ENCODE measurements at places on chromosomes 7 and 10. TPM values are rescaled to one million over a fixed set of nuclear protein-coding genes. Genes with fewer than 3 reads are reported as not detected.

GRCh38 chr7:150788474-150789269, 11.5 kb downstream of the TMEM176B start:
- no peak for DNase-seq

GRCh38 chr7:113710310-113711096, 208.3 kb downstream of the PPP1R3A start:
- peak; percentile 60 for DNase-seq

DNA sequence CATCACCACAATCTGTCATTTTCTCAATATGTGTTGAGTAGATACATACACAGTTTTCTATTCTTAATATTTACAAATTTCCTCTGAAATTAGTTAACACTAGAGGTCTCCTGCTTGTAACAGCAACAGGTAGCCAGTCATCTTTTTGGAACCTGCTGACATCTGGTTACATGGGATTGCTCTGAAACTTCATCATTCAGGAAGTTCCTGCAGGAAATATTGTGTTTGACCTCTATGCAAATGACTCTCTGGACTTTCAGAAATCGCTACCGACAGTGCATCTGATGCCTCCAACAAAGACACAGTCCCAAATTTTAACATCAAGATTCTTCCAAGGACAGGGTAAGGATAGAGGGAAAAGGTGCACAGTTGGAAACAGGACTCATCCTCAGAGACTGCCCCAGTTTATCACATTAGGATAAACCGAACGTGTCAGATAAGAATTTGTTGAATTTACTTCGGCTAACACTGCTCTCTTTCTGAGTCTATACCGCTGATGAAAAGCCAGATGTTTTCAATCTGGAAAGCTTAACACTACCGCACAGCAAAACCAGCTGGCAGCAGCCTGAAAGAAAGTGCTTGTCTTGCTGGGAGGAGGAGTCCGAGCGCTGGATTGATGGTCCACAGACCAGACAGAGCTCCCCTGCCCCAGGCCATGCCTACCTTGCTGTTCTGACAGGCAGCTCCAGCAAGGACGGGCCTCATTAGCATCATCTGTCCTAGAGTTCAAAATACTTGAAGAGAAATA, 633.4 kb downstream of the PARD3 start:
- DNase-seq: peak; percentile 61

DNA sequence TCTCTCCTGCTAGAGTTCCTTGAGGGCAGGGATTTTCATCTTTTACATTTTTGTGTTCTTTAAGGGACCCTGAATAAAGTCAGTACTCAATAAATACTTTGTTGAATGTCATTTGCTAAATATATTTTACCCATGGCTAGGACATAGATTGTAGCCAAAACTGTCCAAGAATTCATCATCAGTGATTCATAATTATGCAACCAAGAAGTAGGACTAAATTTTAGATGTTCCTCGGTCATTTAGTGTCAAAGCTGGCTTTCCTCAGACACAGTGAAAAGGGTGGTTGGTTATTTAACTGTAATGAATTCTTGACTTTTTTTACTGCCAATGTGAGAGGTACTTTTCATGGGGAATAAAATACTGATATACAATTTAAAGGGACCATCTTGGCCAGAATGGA, 3.3 kb downstream of the NUDT13 start:
- no peak for DNase-seq

DNA sequence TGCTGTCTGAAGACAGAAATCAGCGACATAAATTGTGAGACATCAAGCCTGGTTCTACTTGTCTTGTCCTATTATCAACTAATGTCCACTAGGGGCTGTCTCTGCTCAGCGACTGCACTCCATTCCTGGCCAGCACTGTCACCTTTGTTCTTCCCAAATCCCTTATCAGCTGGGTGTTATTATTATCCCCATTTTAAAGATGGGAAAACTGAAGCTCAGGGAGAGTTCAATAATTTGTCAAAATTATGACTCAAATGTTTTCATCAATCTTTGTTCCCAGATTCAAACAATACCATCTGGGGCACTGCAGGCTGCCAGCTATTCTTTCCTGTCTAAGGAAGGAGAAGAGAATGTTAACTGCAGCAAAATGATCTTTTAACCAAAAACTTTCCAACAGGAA, 431.6 kb upstream of the NFE2L3 start:
- DNase-seq: no peak

DNA sequence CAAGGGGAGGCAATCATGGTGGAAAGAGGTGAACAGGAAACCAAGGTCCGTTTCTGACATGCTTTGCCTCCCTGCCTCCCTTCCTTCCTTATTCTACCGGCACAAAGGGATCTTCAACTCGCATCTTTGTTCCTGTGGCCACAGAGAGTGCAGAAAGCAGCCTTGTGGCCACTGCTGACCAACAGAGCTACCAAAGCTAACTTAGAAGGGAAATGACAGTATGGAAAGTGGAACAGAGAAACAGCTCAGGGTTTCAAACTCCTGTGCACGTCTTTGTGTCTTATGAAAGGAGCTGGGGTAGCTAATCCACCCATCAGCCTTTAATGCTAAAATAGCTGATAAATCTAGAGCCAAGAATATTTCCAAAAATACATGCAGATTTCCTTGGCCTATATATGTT, 588.0 kb downstream of the SORCS1 start:
- no peak for DNase-seq

GRCh38 chr10:104328896-104329710, 9.2 kb downstream of the ITPRIP start:
- DNase-seq: no peak

DNA sequence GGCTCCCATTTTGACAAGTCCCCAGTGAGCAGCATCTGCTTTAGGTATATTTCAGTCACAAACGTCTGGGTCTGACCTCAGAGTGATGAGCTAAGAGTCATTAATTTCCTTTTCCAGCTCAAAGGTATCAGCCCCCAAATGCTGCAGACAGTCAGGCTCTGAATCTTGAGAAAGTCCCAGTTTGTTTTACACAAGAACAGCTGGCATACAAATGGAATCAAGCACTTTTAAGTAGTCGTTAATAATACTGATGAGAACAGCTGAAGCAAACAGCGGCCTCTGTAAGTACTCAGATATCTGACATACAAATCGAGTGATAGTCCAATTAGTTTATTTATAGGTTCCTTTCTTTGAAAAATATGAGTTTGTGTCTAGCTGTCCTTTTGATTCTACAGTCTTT, 49.4 kb upstream of the MSRB2 start:
- DNase-seq: no peak

GRCh38 chr10:11849911-11850310, 26.8 kb downstream of the PROSER2 start:
- DNase-seq: no peak

DNA sequence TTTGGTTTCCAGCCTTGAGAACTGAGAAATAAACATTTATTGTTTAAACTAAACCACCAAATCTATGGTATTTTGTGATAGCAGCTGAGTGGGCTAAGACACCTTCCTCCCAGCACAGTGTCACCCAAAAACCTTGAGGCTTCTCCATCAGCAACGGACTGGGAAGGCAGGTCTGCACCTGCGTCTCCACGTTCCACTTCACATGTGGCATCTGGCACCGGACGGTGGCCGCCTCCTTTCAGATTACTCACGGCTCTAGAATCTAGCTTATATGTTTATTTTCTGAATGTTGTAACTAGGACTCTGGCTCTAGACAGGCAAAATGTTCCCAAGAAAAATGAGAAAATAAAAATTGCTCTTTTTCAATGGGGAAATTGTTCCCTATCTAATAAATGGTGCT, 201.0 kb downstream of the ADARB2 start:
- DNase-seq: no peak

GRCh38 chr10:997266-998022, 9.2 kb downstream of the GTPBP4 start:
- no peak for DNase-seq

GRCh38 chr10:75922435-75922834, 491.0 kb downstream of the LRMDA start:
- DNase-seq: no peak

GRCh38 chr7:43444711-43445578, 138.0 kb upstream of the STK17A start:
- DNase-seq: no peak

GRCh38 chr10:70343312-70343711, 39.1 kb downstream of the LRRC20 start:
- no peak for DNase-seq

GRCh38 chr7:15938115-15938514, 251.6 kb upstream of the MEOX2 start:
- DNase-seq: no peak

DNA sequence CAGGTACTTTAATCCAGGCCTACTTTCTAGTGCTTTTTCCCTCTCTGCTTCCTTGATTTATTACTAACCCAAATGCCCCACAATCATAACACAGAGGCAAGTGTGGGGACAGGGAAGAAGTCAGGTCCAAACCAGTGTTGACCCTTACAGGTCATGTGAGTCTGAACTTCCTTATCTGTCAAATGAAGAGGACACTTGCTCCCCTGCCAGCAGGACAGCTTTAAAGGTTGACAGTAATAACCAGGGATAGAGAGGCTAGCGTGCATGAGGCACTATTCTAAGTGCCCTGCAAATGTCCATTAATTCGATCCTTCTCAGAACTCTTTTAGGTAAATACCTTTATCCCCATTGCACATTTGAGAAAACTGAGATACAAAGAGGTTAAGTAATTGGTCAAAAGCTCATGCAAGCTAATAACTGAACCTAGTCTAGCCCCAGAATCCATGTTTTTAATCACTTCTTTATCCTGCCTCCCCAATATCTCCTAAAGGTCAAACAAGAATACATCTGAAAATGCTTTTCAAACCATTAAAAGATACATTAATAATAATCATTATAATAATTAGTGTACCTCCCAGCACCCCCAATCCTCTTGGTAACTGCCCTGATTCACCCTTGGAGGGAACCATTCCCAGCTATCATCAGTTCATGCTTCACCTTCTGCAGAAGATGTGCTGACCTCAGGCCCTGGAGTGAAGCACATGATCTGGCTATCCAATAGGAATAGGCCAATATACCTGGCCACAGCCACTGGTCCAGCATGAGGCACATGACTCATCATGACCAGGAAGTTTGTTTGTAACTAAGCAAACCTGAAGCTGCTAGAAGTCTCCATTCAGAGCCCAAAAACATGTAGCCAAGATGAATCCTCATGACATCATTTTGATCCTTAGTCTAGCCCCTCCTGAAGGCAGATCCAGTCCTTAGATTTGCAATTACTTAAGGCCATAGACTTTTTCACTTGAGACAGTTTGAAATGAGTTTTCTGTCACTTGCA, 40.7 kb downstream of the SGMS1 start:
- DNase-seq: no peak

DNA sequence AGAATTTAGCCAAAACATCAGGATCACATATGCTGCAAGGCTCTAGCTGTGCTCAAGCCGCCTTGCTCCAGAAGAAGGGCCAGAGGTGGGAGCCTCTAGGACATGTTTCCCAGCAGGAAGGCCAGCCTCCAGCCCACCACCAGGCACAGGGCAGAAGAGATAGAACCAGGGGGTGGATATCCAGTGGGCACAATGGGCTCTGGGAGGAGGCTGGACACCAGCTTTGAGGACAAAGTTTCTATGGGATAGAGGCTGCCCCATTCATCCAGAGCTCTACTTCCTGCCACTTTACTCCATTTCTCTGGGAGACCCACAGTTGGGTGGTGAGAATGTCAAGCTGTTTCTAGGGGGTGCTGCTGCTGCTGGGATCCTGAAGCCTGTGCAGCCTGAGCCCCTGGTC, 77.1 kb downstream of the ARHGAP22 start:
- no peak for DNase-seq

- no peak for DNase-seq
These were observed 141.2 kb downstream of the LHPP start for GRCh38 chr10:124602646-124603365.

GRCh38 chr10:70930263-70931000, 42.1 kb upstream of the PCBD1 start:
- no peak for DNase-seq

SLC26A3 gene
- 0.11 TPM for polyA plus RNA-seq

SEPTIN7 gene
- 509 TPM for polyA plus RNA-seq

LIPN gene
- polyA plus RNA-seq: not detected

LLCFC1 gene
- not detected for polyA plus RNA-seq

CACNA2D1 gene
- 27.2 TPM for polyA plus RNA-seq

GFRA1 gene
- polyA plus RNA-seq: 19.6 TPM

PARG gene
- polyA plus RNA-seq: 34.7 TPM

LRRC61 gene
- 22.3 TPM for polyA plus RNA-seq

TEX47 gene
- polyA plus RNA-seq: not detected

SMARCD3 gene
- 67.7 TPM for polyA plus RNA-seq

INMT gene
- polyA plus RNA-seq: 1.9 TPM

All from right renal pelvis (tissue), 4 donors.